ENCODE measurements at places on chromosomes 1 and 21.

DNA sequence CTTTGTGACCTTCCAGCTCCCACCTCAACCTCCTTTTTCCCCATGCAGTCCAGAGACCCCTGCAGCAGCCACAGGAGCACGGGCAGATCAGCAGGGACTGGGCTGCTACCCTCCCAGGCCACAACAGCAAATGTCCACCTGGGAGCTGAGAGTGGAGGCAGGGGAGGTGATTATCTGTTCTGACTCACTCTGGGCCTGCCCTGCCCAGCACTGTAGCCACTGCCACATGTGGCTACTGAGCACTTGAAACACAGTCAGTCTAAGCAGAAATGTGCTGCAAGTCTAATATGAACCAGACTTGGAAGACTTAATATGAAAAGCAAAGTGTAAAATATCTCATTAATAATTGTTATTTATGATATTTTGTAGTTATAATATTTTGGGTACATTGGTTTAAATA lies 148.9 kb upstream of the VANGL1 start:
- no peak for DNase-seq

DNA sequence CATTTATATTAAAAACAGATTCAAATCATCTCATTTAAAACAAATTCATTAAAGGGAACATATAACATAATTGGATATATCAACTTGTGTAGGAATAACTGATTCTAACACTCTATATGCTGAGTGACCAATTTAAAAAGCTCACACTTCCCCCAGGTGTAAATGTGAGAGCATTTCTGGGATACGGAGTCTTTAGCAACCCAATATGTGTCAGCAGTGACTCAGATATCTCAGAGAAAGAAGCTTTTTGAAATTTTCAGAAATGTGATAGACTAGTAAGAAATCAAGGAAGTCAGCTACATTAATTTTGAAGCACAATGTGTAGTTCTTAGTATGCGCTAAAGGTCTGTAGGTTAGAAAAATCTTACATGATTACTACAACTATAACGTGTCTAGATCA lies 87.9 kb upstream of the SERTAD4 start:
- DNase-seq = peak; percentile 56

- DNase-seq = no peak
These were observed 584 bp upstream of the C1orf141 start for GRCh38 chr1:67135354-67135753.

DNA sequence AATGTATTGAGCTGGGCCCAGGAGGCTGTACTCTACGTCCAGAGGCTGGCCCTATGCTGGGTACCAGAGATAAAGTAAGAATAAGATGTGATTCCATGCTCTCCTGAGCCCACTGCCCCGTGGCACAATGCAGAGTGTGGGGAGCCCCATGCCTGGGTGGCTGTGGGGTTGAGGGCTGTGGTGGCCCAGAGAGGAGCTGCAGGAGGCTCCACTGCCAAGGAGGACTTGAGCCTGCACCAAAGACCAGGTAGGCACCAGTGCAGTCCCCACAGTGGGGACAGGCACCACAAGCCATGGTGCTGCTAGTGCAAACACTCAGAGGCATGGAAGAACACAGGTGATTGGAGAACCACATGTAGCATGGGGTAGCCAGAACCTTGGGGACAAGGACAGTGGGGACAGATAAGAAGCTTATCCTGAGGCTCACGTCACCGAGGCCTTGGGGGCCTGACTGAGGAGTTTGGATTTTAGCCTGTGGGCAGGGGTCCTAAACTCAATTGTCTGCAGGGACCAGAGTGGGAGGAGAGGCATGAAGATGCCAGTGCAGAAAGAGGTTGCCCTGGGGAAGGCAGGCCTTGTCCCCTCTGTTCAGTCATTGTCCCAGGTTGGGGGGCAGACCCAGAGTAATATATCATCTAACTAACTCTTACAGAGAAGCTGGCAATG lies 21.9 kb upstream of the EPS8L3 start:
- no peak for DNase-seq

DNA sequence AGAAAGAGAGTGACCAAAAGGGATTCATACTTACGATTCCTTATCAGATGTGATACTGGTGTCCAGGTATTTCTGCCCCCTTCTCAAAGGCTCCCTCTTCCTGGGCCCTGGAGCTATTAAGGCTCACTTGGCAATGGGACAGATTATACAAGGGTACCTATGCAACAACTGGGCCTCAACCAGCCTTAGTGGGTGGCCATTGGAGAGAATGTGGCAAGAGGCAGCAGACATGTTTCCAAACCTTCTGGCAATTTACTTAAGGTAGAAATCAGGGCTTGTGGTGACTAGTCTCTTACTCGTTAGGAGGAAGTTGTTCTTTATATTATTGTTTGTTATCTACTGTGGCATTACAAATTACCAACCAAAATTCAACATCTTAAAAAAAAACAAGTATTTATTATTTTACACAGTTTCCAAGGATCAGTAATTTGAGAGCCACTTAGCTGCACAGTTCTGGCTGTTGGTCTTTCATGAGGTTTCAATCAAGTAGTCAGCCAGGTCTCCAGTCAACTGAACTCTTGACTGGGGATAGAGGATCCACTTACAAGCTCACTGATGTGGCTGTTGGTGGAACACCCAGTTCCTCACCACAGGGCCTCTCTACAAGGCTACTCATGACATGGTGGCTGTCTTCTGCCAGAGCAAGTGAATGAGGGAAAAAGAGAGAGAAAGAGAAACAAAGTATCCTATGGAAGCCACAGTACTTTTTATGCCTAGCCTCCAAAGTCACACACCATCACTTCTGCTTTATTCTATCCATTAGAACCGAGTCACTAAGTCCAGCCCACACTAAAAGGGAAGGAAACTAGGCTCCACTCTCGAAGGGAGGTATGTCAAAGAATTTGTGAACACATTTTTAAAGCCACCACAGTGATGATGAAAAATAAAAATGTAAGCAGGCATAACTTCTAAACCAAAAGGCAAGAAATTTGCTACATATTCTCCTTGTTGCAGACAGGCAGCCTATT lies 10.7 kb downstream of the ZNF648 start:
- no peak for DNase-seq

DNA sequence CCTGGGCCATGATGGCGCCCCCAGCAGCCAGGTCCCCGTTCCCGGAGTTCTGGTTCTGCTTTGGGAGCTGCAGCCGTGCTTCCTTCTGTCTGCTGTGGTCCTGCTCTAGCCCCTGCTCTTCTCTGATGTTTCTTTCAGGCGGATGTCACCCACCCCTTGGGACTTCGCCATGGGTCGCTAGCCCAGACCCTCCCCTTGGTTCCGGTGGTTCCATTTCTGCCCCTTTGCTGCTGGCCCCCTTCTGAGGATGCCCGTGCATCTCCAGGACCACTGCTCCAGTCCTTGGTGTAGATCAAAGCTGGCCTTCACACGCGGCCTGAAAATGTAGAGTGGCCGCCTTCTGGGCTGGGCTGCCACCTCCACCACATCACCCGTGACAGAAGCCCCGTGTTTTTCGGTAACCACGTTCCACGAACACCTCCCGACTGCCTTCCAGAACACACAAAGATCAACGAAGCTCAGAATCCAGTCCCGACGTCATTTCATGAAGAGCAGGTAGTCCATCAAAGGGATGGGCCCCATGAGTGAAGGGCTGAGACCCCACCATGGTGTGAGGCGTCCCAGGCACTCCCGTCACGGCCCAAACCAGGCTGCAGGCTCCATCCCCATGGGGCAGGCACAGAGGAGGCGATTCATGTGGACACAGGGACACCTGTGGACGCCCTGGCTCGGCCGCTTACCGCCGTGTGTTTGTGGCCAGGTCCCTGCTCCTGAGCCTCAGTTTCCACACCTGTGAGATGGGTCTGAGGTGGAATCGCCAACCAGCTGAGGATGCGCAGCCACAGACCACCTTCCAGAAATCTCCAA lies 24.4 kb downstream of the KRTAP10-1 start:
- DNase-seq = no peak

DNA sequence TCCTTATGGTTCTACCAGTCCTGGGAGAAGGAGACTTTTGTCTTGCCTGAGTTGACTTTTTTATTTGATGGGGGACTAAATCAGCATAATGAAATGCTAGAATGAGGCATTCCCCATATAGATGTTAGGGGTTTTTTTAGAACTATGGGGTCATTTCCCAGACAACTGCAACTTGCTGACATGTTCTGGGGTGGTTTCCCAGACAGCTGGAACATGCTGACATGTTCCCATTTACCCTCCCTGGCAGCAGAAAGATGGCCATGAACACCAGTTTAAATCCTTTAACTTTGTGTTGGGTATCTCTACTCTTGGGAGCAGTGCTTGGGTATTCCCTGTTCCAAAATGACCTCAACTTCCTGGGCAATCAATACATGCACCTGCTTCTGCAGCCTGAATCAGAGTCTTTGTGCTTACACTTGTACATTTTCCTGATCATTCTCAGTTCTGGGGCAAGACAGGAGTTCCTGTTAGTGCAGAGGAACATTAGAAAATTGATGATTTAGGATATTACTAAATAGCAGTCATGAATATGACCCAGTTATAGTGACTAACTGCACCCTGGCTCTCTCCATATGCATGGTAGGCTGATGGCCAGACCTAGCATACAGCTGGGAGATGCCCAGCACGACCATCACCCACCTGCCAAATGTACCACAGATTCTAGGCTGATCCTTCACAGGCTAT lies 75.4 kb upstream of the CD5L start:
- no peak for DNase-seq

DNA sequence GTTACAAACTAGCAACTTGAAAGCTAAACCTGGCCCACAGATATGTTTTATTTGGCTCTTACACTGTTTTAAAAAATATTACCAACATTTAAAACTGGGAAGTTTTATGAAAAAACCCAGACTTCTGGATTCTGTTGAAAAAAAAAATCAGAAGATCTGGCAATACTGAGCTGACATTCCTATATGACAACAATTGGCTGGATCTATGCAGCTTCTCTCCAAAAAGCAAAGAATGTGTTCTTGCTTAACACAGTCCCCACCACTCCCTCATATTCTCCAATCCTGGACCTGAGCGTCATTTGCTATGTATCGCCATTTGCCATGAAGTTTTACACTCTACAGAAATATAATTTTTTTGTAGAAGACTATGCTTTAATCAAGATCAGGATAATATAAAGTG lies 859.6 kb downstream of the LTN1 start:
- DNase-seq = no peak

- peak; percentile 63 for DNase-seq
These were observed 4.1 kb downstream of the NUAK2 start for GRCh38 chr1:205317311-205317917.

- peak; percentile 9 for DNase-seq
These were observed 3.3 kb downstream of the DISP1 start for GRCh38 chr1:222818171-222818570.

GRCh38 chr1:21663951-21664805 lies 5.0 kb downstream of the RAP1GAP start:
- DNase-seq = no peak

- DNase-seq = no peak
These were observed 45.9 kb downstream of the SYT6 start for GRCh38 chr1:114107474-114108435.

- DNase-seq = no peak
These were observed 80.6 kb downstream of the KCTD3 start for GRCh38 chr1:215647738-215648137.

GRCh38 chr21:16195538-16195910 lies 465.7 kb downstream of the USP25 start:
- no peak for DNase-seq

DNA sequence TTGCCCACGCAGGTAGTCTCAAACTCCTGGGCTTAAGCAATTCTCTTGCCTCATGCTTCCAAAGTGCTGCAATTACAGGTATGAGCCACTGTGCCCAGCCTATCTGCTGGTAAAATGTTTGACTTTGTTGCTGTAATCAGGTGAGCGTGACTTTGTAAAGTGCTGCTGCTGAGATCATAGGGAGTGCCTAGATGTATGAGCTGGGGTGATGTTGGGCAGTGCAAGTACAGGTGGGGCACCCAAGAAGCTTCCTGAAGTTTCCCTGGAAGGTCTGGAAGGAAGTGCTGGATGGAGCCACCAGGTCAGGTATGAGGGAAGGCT lies 43.1 kb downstream of the KIF21B start:
- no peak for DNase-seq

- DNase-seq = peak; percentile 45
These were observed at the start of gene SELENON for GRCh38 chr1:25799935-25800702. Gene SELENON (plus strand): TSS chr1:25800193. CDS start chr1:25800231, 38 bp downstream.

- DNase-seq = no peak
These were observed 5.6 kb downstream of the ARID1A start for GRCh38 chr1:26701266-26701994.

DNA sequence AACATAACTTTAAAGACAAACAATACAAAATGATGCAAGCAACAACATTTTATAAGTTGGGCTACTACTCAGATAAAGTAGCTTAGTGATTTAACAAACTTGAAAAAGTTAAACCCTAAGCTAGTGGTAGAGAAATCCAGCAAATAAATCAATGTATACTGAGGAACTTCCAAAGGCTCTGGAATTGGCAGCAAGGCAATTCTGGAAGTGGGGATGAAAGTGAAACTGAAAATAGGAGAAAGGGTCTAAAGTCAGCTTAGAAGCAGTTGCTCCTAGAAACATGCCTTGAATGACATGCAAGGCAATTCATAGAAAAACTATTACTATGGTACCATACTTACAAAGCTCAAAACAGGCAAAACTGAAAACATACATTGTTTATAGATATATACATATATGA lies 90.0 kb upstream of the CAMK1G start:
- no peak for DNase-seq

- DNase-seq = no peak
These were observed 500 bp upstream of the PEA15 start for GRCh38 chr1:160204526-160205241.

GRCh38 chr1:41432481-41433280 lies 51.8 kb downstream of the EDN2 start:
- DNase-seq = peak; percentile 88

GRCh38 chr1:172456344-172456769 lies 12.5 kb upstream of the PIGC start:
- no peak for DNase-seq

DNA sequence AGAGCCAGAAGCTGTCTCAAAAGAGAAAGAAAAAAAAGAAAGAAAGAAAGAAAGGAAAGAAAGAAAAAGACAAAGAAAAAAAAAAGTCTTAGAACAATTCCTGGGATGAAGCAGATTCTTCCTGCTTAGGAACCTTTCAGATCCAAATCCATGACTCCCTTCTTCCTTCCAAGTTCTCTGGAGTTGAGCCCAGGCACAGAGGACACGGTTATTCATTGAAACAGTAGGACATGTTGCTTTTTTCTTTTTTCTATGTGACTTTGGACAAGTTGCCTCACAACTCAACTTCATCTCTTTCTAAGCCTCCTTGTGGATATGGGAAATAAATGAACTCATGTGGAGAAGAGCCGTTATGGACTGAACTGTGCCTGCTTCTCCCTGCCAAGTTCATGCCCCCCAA lies 14.7 kb upstream of the TNFRSF8 start:
- DNase-seq = no peak

Measured in RWPE1 (cell line).